ENCODE measurements at places on chromosomes 7 and 10.

- no peak for DNase-seq
These were observed 2.0 kb upstream of the PLCE1 start for GRCh38 chr10:93991596-93992284.

DNA sequence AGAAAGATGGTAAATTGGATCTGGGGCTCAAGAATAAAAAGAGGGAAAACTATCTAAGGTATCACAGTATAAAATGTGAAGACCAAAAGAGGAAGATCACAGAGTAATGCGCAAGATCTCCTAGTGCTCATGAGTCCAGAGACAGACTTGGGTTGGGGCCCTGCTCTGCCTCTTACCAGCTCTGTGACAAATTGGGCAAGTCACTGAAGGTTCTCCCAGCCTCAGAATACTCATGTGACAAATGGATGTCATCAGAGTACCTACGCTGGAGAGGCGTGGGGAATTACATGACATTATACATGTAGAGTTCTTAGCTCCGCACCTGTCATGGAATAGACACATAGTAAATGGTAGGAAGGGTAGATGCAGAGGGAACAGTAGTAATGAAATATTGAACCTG, 124.4 kb downstream of the DOCK4 start:
- DNase-seq, result peak; percentile 99

- DNase-seq, result no peak
These were observed 10.6 kb upstream of the OR2A2 start for GRCh38 chr7:144098776-144099175.

DNA sequence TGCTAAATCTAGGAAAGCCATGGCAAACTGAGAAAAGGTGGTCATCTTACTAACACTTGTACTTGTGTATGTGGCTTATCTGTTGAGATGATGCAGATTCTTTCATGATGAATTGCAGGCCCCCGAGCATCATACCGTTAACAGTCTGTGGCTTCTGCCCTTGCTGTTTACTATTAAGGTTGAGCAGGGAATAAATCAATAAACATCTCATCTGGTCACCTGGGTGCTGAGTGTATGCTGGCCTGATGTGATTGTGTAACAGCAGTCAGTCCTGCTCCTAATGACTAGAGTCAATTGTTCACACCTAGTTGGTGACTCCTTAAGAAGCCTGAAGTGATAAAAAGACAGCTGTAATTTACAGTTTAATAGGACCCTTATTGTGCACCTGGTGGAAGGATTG, 8.3 kb upstream of the GNAT3 start:
- DNase-seq, result no peak

DNA sequence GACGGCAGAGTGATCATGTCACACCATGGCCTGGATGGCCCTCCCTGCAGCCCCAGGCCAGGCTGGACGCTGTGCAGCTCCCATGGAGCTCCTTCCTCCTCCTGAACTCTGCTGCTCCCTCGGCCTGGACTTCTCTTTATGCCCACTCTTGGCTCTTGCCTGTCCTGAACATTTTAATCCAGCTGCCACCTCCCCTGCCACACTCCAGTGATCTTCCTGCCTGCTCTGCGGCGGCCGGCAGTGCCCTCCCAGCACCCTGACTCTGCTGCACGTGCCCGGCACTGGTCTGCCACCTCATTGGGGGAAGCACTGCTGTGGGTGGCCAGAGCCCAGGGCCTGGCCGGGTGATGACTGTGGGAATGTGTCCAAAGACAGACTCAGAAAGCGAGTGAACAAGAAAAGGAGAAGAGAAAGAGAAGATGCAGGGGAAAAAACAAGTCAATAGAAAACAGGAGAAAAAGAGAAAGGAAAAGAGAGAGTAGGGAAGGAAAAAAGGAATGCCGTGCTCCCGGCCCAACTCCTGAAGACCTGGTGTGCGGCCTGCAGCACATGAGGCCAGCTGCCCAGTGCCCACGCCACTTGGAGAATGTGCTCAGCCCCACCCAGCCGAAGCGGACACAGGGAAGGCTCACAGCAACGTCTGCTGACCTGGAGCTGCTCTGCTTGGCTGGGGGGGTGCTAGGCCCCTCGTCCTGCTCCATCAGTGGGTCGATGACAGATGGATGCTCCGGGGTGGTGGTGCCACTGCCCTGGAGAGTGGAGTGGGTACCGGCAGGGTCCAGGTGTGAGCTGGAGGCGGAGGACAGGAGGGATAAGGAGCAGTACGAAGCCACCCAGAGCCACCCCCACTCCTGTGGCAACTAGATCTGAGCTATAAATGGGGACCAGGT, 115.9 kb downstream of the DLG5 start:
- DNase-seq, result no peak

DNA sequence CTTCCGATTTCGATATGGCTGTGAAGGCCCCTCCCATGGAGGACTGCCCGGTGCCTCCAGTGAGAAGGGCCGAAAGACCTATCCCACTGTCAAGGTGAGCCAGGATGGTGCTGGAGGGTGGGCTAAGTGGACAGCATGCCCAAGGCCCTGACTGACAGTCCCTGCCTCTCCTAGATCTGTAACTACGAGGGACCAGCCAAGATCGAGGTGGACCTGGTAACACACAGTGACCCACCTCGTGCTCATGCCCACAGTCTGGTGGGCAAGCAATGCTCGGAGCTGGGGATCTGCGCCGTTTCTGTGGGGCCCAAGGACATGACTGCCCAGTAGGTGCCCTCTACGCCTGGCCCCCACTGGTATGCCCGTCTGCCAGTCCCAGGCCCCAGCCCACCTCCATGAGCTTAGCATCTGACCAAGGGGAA, 1.2 kb downstream of the NFKB2 start:
- no peak for DNase-seq

- no peak for DNase-seq
These were observed 183.4 kb downstream of the PTPN20 start for GRCh38 chr10:47094636-47095035.

DNA sequence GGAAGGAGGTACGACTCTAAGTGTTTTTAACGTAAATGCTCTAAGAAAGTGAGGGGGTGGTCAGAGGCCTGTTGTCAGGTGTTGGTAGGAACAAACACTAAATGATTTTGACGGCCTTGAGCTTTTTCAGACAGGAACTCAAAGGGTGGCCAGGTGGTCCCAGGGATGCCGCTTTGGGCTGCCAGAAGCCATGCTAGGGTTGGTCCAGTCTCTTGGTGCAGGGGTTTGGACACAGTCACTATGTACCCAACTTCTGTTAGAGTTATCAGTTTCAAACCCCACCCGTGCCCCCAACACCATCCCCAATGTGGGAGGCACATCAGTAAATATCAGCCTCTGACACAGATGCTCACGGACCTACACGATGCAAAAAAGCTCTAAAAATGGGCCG, 9.3 kb downstream of the ATP6V0E2 start:
- no peak for DNase-seq

DNA sequence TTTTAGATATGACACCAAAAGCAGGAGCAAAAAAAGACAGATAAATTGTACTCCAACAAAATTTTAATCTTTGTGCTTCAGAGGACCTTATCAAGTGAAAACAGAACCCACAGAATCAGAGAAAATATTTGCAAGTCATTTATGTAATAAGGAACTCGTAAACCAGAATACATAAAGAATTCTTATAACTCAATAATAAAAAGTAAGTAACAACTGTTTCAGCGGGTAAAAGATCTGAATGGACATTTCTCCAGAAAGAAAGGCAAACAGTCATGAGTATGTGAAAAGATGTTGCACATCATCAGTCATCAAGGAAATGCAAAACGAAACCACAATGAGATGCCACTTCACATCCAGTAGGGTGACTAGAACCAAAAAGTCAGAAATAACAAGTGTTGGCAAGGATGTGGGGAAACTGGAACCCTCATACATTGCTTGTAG, 167.7 kb upstream of the KCTD7 start:
- DNase-seq, result peak; percentile 68

DNA sequence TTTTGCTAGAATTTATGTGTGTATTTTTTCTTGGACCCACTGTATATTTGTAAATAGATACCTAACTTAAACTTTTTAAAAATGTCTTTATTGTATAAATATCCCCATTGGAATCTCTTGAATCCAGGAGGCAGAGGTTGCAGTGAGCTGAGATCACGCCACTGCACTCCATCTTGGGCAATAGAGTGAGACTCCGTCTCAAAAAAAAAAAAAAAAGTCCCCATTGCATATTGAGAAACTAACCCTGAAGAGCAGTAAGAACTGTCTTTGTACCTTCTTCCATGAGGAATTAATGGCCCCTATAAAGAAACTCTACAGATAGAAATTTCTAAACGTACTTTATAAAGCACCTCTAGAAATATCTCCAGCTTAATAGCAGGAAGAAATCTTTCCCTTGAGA, 504.0 kb downstream of the SORCS1 start:
- no peak for DNase-seq

GRCh38 chr7:105787793-105788192, 88.6 kb downstream of the ATXN7L1 start:
- no peak for DNase-seq

GRCh38 chr7:84058311-84059076, 136.1 kb downstream of the SEMA3A start:
- DNase-seq, result no peak

- DNase-seq, result no peak
These were observed 4.7 kb downstream of the PLAC9 start for GRCh38 chr10:80137031-80137862.

- no peak for DNase-seq
These were observed 61.7 kb upstream of the MDFIC start for GRCh38 chr7:114860206-114860605.

DNA sequence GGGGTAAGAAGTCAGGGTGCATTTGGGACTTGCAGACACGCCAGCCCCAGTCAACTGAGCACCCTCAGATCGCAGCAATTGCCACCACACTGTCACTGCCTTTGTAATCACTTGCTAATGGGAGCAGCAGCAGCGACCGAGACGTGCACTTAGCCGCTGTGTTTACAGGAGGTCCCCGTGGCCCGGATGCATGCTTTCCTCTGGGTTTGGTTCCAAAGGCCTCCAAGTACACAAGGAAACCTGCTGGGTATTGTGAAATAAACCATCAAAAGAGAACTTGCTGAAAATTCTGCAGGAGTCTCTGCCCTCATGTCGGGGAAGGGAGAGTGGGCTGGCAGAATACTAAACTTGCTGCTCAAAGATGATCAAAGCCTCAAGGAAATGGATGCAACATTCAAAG, 341.7 kb downstream of the DNAJB6 start:
- DNase-seq, result no peak

- no peak for DNase-seq
These were observed 122.3 kb downstream of the VIPR2 start for GRCh38 chr7:159022238-159022993.

DNA sequence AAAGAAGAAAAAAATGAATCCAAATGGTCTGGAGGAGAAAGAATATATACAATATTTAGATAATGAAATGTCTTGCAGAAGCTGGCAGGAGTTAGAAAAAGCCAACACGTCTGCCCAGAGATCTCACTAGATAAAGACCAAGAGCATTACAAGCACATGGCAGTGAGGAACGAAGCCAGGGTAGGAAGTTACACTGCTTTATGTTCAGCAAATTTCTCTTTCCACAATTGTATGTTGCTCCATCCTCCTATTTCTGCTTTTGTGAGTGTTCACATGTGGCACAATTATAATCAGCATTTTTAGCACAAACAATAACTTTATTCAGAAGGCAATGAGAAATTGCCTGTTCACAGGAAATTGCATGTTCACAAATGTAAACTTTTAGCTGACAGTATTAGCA, 53.7 kb downstream of the LRRC17 start:
- no peak for DNase-seq

DNA sequence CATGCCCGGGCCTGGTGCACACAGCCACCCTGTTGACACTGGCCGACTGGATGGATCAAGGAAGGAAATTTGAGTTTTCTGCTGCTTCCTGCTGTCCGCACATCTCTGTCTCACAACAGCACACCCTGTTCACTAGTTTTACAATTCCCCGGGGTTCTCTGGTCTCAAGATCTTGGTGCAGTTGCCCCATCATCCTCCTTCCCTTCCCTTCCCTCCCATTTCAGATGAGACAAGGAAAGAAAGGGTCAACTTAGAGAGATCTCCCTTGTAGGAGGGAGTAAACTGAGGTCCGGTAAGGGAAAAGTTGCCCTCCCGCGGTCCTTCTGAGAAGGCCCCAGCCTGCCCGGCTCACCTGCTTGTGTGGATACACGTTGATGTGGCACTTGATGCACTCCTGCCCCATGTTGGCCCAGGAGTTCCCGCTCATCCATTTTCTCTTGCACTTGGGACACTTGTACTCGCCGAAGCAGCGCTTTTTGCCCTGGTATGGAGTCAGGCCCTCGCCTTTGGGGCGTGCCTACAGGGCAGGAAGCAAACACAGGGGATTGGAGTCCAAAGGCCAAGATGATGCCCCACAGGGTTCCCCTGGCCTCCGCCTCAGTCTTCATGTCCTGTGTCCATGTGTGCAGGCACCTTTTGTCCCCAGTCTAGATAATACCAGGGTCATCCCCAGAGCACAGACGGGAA, 46.8 kb downstream of the PPIF start:
- DNase-seq, result no peak

GRCh38 chr10:29451946-29452345, 163.1 kb downstream of the LYZL1 start:
- DNase-seq, result no peak

DNA sequence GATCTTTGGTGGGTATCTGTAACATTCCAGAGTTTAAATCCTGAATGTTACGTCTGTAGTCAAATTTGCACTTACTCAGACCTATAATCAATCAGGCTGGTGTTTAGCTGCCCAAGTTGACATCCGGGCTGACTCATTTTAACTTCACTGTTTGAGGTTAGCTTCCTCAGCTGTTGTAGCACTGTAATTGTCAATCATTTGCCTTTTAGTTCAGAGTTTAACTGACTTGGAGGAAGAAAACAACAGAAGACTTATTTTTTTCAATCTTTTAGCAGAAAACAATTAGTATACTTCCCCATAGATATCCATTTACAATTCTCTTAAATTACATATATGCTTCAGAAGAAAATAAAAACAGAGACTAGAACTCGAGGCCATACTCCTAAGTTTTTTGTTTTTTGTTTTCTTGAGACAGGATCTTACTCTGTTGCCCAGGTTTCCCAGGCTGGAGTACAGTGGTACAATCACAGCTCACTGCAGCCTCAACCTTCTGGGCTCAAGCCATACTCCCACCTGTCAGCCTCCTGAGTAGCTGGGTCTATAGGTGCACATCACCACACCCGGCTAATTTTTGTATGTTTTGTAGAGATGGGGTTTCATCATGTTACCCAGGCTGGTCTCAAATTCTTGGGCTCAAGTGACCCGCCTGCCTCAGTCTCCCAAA, 38.5 kb upstream of the LRRC17 start:
- DNase-seq, result peak; percentile 30

- DNase-seq, result no peak
These were observed 64.4 kb upstream of the EMX2 start for GRCh38 chr10:117477961-117478670.

DNA sequence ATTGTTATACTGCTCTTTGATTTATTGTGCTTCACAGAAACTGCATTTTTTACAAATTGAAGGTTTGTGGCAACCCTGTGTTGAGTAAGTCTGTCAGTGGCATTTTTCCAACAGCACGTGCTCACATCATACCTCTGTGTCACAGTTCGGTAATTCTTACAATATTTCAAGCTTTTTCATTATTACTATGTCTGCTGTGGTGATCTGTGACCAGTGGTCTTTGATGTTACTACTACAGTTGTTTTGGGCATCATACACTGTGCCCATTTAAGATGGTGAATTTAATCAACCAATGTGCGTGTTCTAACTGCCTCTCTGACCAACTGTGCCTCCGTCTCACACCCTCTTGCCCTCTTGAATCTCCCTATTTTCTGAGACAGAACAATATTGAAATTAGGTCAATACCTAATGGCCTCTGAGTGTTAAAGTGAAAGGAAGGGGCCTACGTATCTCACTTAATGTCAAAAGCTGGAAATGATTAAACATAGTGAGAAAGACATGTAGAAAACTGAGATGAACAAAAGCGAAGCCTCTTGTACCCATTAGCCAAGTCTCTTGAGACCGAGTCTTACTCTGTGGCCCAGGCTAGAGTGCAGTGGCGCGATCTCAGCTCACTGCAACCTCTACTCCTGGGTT, 20.2 kb upstream of the ASL start:
- no peak for DNase-seq
